ENCODE measurements at places on chromosomes 12 and 14.

DNA sequence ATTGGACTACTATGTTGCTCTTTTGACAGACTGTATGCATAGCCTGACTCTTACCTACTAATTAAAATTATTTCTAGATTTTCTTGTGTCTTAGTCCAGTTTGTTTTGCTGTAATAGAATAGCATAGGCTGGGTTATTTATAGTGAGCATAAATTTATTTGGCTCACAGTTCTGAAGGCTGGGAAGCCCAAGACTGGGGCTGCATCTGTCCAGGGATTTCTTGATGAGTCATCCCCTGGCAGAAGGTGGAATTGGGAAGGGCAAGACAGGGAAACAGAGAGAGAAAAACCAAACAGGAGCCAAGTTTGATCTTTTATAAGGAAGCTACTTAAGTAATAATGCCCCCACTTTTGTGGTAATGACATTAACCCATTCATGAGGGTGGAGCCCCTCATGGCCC lies 759.2 kb upstream of the LRFN5 start:
- DNase-seq: no peak

GRCh38 chr12:75783093-75783877 lies 248.3 kb downstream of the PHLDA1 start:
- no peak for DNase-seq

DNA sequence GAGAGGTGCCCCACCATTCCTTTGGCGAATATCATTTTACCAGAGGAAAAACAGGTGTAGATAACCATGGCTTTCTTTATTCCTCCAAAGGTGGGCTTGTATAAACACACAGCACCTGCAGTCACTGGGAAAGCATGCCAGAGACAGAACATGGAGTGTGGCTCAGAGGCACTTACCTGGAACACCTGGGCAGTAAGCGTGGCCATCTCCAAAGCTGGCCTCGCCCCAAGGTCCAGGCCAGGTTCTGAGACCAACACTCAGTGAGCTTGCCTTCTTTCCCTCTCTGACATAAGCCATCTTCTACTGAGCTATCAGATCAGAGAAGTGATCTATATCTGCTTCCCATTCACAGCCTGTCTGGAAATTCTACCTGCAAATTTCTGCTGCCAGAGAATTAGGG lies 70.5 kb downstream of the NUAK1 start:
- no peak for DNase-seq

- DNase-seq: no peak
Measured at GRCh38 chr12:110171186-110171538, 47.0 kb downstream of the IFT81 start.

- no peak for DNase-seq
Measured at GRCh38 chr14:82537831-82538230, 1004.2 kb upstream of the SEL1L start.
